Vagina (tissue), 2 donors: ENCODE measurements at places on chromosomes 3 and 15. TPM values are rescaled to one million over a fixed set of nuclear protein-coding genes. Genes with fewer than 3 reads are reported as not detected.

B4GALT4 gene
- total RNA-seq: 12.0 TPM

KLHL18 gene
- total RNA-seq: 10.1 TPM

CA12 gene
- total RNA-seq: 89.6 TPM

CNTN4 gene
- 22.1 TPM for total RNA-seq

CACNA2D3 gene
- 17.2 TPM for total RNA-seq

CTXN2 gene
- not detected for total RNA-seq

ALCAM gene
- total RNA-seq: 15.2 TPM

GRCh38 chr3:4834403-4834866 is 144.8 kb upstream of the BHLHE40 start:
- no peaks in the 10 kb centered on the region for H3K27me3 ChIP-seq
- no peaks in the 10 kb centered on the region for H3K36me3 ChIP-seq
- no peak for DNase-seq
- H3K4me1 ChIP-seq: peaks cover 26% of the 10 kb centered on the region

DNA sequence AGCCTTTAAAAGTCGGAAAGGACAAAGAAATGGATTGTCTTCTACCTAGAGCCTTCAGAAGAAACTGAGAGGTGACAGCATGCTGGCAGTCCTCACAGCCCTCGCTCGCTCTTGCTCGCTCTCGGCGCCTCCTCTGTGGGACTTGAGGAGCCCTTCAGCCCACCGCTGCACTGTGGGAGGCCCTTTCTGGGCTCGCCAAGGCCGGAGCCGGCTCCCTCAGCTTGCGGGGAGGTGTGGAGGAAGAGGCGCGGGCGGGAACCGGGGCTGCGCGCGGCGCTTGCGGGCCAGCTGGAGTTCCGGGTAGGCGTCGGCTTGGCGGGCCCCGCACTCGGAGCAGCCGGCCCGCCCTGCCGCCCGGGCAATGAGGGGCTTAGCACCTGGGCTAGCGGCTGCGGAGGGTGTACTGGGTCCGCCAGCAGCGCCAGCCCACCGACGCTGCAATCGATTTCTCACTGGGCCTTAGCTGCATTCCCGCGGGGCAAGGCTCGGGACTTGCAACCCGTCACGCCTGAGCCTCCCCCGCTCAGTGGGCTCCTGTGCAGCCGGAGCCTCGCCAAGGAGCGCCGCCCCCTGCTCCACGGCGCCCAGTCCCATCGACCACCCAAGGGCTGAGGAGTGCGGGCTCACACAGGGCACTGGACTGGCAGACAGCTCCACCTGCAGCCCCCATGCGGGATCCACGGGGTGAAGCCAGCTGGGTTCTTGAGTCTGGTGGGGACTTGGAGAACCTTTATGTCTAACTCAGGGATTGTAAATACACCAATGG is 953.8 kb upstream of the GBE1 start:
- DNase-seq: no peak
- H3K36me3 ChIP-seq: no peaks in the 10 kb centered on the region
- H3K27me3 ChIP-seq: no peaks in the 10 kb centered on the region
- no peak overlapping the region for H3K27ac ChIP-seq
- H3K4me3 ChIP-seq: no peak overlapping the region

- no peak for DNase-seq
- H3K4me1 ChIP-seq: no peaks in the 10 kb centered on the region
- H3K27me3 ChIP-seq: no peaks in the 10 kb centered on the region
- no peak overlapping the region for H3K4me3 ChIP-seq
- H3K27ac ChIP-seq: no peak overlapping the region
These were observed 123.0 kb upstream of the EIF1B start for GRCh38 chr3:40186508-40186907.

- H3K4me1 ChIP-seq: no peaks in the 10 kb centered on the region
- no peak overlapping the region for H3K27ac ChIP-seq
- no peak for DNase-seq
- no peak overlapping the region for H3K4me3 ChIP-seq
These were observed 429.2 kb downstream of the CADM2 start for GRCh38 chr3:85387913-85388505.

- H3K36me3 ChIP-seq: peaks cover under 1% of the 10 kb centered on the region
- no peak overlapping the region for H3K4me3 ChIP-seq
- H3K27ac ChIP-seq: no peak overlapping the region
- no peaks in the 10 kb centered on the region for H3K4me1 ChIP-seq
- no peaks in the 10 kb centered on the region for H3K27me3 ChIP-seq
These were observed 12.2 kb downstream of the ADPGK start for GRCh38 chr15:72771329-72771725.

DNA sequence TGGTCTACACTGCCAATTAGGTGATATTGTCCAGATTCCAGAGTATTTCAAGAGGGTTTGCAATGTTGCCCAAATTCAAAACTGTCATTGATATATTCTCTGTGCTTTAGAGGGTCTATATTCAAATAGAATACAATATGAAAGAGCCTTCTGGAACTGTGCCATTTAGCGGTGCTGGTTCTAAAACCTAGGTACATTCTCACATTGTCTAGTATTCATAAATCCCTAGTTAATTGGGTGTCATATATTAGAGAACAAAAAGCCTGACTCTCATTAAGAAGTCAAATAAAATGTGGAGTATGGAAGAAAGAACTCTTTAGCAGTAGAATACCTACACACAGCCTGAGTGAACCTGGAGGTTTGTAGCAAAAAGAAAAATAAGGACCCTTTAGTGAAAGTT is 447.9 kb downstream of the CNTN6 start:
- no peak overlapping the region for H3K4me3 ChIP-seq
- no peaks in the 10 kb centered on the region for H3K4me1 ChIP-seq
- no peak for DNase-seq
- H3K27me3 ChIP-seq: no peaks in the 10 kb centered on the region
- H3K27ac ChIP-seq: no peak overlapping the region
- no peaks in the 10 kb centered on the region for H3K36me3 ChIP-seq

- H3K27ac ChIP-seq: no peak overlapping the region
- DNase-seq: no peak
- H3K4me3 ChIP-seq: no peak overlapping the region
- no peaks in the 10 kb centered on the region for H3K4me1 ChIP-seq
- H3K27me3 ChIP-seq: no peaks in the 10 kb centered on the region
These were observed 21.7 kb downstream of the ALS2CL start for GRCh38 chr3:46671541-46672348.

GRCh38 chr3:56998076-56998529 is 62.4 kb upstream of the SPATA12 start:
- H3K36me3 ChIP-seq: no peaks in the 10 kb centered on the region
- H3K4me1 ChIP-seq: peaks cover 21% of the 10 kb centered on the region
- no peak overlapping the region for H3K4me3 ChIP-seq
- H3K27me3 ChIP-seq: no peaks in the 10 kb centered on the region

DNA sequence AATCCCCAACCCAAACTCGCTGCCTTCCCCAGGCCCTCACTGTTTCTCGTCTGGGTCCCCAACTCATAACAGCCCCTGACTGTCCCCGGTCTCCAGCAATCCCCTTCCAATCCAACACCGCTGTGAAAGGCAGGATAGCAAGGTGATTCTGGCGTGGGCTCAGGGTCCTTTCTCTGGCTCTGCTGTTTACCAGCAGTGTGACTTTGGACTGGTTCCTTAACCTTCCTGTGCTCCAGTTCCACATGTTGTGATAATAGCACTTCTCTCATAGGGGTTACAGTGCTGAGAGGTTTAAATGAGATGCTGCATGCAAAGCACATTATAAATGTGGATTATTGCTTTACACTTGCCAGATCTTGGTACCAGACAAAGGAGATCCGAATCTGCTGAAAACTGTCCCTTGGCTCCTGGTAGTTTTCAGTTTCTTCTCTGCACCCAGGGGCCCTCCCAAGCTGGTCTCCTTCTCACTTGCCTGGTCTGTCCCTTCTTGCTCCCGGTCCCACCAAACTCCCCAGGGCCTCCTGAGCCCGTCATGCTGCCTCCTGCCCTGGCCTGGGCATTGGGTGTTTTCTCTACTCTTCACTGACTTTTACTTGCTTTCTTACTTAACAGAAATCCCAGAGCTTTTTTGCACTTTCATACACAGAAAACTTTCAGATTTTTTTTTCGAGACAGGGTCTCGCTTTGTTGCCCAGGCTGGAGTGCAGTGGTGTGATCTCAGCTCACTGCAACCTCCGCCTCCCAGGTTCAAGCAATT is 26.8 kb upstream of the CYP11A1 start:
- no peak overlapping the region for H3K4me3 ChIP-seq
- H3K27ac ChIP-seq: no peak overlapping the region
- H3K4me1 ChIP-seq: no peaks in the 10 kb centered on the region
- H3K27me3 ChIP-seq: no peaks in the 10 kb centered on the region
- no peaks in the 10 kb centered on the region for H3K36me3 ChIP-seq
- no peak for DNase-seq

DNA sequence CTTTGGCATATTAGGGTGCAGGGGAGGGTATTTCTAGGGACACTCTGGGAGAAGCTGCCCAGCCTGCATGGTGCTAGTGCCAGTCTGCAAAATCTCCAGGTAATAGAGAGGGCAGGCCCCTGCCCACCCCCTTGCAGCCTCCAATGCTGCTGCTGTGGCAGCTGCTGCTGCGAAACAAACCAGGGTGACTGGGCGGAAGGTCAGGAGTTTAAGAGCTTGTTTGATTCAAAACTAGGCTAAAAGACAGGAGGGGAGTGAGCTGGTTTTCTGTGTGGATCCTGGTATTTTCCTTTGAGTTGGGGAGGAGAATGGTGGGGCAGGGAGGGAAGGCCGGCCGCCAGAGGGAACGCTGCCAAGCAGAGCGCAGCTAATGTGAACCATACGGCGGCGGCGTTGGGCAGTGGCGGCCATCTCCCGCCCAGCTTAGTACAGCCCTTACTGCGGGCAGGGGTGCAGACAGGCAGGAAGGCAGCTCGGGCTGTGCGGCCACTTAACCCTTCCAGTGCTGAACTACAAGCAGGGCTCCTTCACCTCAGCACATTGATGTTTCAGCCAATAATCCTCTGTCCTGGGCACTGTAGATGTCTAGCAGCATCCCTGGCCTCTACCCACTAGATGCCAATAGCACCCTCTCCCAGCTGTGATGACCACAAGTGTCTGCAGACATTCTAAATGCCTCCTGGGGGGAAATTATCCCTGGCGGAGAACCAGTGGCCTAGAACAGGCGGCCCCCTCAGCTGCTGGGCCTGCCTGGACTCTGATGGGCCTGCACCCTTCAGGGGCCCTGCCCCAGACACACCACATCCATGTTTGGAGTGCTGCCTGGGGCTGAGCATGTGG is 125.7 kb downstream of the EEFSEC start:
- H3K4me1 ChIP-seq: peaks cover 44% of the 10 kb centered on the region
- no peaks in the 10 kb centered on the region for H3K36me3 ChIP-seq
- H3K27me3 ChIP-seq: no peaks in the 10 kb centered on the region

DNA sequence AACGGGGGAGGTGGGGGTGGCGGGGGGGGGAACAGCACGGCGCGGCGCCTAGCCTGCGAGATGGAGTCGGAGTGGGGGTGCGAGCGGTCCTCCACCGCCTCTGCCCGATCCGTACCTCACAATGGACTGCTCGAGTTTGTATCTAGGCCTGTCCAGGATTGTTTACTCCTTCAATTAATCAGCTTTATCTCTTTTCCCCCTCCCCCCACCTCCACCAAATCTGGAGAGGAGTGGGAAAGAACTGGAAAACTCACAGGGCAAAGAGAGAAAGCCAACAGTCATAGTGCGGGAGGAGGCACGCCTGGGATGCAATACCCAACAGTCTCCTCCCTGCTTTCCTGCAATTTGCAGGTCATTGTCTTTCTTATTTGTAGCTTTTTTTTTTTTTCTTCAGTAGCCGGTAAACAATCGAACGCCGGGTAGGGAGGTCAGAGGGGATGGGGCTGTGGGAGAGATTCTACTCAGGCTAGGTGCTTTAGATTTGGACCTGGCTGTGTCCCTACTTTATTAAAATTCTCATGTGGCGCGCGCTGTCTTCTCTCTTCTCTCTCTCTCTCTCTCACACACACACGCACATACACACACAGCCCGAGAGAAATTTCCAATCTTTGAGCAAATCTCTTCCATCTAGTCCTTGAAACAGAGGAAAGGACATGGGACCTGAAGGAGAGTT is 6.9 kb upstream of the MEIS2 start:
- H3K4me1 ChIP-seq: peaks cover 10% of the 10 kb centered on the region
- H3K36me3 ChIP-seq: no peaks in the 10 kb centered on the region
- no peak for DNase-seq
- peak overlapping the region; percentile 30 for H3K4me3 ChIP-seq
- H3K27ac ChIP-seq: peak overlapping the region; percentile 58

DNA sequence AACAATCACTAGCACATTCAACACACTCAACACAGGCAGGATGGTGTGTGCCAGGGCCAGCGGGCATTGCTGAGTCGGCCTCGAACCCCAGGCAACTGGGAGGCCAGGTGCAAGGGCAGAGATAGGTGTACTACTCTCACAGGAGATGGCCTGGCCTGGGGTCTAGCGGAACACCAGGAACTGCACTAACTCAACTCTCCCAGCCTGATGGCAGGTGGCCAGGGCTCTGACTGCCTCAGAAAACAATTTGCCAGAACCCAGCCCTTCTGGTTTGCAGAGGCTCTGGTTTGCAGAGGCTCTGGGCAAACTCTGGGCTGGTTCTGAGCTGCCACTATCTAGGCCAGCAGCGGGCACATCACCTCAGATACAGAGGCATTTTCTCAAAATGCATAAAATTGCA is 229.2 kb upstream of the CHRNA7 start:
- no peaks in the 10 kb centered on the region for H3K36me3 ChIP-seq
- H3K27me3 ChIP-seq: no peaks in the 10 kb centered on the region
- H3K4me3 ChIP-seq: no peak overlapping the region
- DNase-seq: no peak

DNA sequence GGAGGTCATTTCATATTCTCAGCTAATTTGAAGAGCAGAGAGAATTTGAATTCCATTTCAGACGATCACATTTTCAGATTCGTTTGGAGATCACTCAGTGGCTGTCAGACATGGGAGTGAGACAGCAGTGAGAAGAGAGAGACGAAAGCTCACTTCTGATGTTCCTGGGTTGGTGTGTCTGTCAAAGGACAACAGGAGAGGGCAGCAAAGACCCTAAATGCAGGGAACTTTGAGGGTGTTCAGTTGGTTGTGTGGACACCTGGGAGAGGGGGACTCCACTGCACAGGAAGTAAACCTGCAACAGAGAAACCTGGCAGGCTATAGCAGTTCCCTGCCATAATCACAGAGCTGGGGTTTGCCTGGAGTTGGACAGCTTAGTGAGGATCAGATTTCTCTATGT is 675.1 kb downstream of the SQOR start:
- H3K27ac ChIP-seq: no peak overlapping the region
- no peaks in the 10 kb centered on the region for H3K36me3 ChIP-seq
- H3K27me3 ChIP-seq: no peaks in the 10 kb centered on the region
- no peaks in the 10 kb centered on the region for H3K4me1 ChIP-seq
- H3K4me3 ChIP-seq: no peak overlapping the region
- no peak for DNase-seq

DNA sequence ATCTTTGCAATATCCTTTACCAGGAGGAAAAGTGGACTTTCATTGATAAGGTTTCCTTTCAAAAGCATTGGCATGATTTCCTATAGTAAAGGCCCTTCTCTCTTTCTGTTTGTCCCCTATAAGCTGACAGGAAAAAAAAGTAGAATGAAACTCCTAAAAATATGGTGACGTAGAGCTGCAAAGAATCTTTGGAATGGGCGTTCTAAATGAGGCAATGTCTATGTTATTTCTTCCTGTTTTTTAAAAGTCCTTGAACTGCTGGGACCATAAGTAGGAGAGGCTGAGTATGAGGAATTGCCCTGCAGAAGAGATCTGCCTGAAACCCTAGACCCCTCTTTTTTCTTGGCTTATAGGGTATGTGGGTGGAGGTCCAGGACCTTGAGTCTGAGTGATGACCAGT is 17.2 kb downstream of the ST3GAL6 start:
- H3K4me1 ChIP-seq: peaks cover 18% of the 10 kb centered on the region
- DNase-seq: no peak
- no peak overlapping the region for H3K27ac ChIP-seq
